ENCODE measurements at places on chromosomes 1 and 21. TPM values are rescaled to one million over a fixed set of nuclear protein-coding genes. Genes with fewer than 3 reads are reported as not detected.
A peak's percentile ranks its signal among the peaks of the same experiment; 100 is the strongest.

Gene CTSS
- 824 TPM for total RNA-seq

Gene TPTE
- total RNA-seq, result not detected

Gene SPATA21
- total RNA-seq, result not detected

Gene MCOLN2
- 5.1 TPM for total RNA-seq

Gene CELSR2
- 7.2 TPM for total RNA-seq

Gene LMOD1
- 24.2 TPM for total RNA-seq

Gene FHL3
- 16.9 TPM for total RNA-seq

Gene RPTN
- not detected for total RNA-seq

Gene RGSL1
- not detected for total RNA-seq

Gene GSTM2
- total RNA-seq, result 35.7 TPM

Gene DNAJC6
- total RNA-seq, result 10.5 TPM

Gene SFN
- total RNA-seq, result 47.5 TPM

Gene EPHB2
- total RNA-seq, result 5.0 TPM

Gene NTNG1
- total RNA-seq, result 9.6 TPM

Gene ORC1
- 0.68 TPM for total RNA-seq

DNA sequence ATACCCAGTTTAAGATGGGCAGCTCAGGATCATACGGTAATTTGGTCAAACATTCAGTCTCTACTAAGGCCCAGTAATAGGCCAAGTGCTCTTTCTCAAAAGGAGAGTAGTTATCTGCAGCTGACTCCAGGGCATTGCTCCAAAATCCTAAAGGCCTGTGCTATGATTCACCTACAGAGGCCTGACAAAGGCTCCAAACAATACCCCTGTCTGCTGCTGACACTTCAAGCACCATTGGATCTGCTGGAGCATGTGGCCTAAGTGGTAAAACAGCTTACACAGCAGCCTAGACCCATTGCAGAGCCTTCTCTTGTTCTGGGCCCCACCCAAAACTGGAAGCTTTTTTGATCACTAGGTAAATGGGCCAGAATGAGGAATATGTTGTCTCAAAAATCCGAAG, 22.8 kb downstream of the SLAMF7 start:
- DNase-seq, result no peak

- no peak for DNase-seq
Measured at GRCh38 chr1:226722901-226723656, 16.0 kb downstream of the ITPKB start.

- DNase-seq, result no peak
Measured at GRCh38 chr1:67642629-67643028, 42.4 kb upstream of the GADD45A start.

DNA sequence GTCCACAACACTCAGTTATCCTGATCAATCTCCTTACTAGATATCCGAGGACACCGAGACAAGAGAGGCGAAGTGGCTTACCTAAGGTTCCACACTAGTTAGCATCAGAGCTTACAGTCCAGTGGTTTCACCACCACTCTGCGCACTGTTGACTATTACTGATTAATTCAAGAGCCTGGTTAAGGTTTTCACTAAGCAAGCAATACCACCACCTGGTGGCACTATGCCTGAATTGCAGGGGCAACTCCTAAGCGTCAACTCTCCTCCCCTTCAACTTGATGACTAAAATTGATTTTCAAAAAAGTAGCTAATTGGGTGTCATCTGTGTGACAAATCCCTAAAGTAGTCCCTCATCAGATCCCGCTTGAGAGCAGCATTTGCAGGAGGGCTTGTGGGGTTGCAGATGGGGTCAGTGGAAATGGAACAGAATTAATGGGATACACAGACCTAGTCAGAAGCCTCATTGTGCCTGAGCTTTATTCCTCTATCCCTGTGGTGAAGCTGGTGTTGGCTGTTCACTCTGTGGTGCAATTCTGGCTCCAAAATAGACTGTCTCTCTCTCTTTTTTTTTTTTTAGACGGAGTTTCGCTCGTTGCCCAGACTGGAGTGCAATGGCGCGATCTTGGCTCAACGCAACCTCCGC, 9.1 kb downstream of the TTC22 start:
- DNase-seq, result no peak

- no peak for DNase-seq
Measured at GRCh38 chr1:20958430-20958829, 171.3 kb upstream of the HP1BP3 start.

DNA sequence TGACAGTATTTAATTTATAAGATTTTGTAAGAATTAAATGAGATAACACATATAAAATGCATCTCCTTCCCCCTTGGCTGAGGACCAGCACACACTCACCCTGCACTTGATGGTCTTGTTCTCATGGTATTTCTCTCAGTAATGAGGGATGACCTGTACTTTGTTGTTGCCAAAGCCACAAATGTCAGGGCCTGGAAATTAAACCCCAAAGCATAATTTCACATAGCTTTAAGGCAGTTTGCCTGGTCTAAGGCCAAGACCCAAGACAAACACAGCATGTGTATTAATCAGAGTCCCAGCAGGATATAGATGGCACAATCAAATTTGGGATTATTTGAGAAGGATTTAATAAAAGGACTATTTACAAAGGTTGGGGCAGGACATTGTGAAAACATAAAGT, 48.6 kb upstream of the EPS15 start:
- DNase-seq, result no peak

DNA sequence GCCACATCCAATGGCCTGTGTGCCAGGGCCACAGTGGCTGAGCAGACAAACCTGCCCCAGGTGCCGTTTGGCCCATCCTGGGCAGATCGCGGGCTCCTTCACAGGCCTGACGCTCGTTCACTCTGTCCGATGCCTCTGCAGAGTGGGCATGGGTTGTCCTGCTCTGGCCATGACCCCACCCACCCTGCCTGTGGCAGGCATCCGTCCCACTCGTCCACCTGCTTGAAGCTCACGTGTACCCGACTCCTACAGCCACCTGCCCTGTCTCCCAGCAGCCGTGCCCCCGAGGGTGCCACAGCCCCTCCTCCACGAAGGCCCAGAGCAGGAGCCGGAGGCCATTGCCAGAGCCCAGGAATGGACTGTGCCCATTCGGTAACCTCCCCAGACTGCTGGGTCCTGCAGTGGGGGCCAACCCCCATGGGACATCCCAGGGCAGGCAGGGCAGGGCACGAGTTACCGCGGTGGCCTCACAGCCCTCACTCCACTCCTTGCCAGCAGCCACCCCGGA, 41.9 kb downstream of the TRIM11 start:
- DNase-seq, result peak; percentile 41

GRCh38 chr1:3349161-3349967, 105.1 kb upstream of the ARHGEF16 start:
- no peak for DNase-seq

- no peak for DNase-seq
Measured at GRCh38 chr1:211035821-211036380, 98.0 kb downstream of the KCNH1 start.

DNA sequence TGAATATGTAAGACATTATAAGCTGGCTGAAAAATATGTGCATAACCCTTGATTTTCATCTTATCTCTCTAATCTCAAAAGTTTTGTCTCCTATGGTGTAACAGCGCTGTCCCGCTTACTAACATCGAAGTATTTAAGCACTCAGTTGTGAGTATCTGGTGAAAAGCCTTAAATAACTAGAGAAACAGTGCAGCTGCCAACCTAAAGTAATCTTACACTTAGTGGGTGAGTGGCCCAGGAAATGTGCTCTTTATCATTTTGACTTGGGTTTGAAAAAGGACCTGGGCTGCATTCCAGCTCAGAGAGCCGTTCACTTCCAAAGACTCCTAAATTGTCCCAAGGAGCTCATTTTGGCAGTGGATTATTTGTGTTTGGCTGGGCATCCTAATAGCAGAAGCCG, 225.9 kb downstream of the SPATA17 start:
- no peak for DNase-seq

- no peak for DNase-seq
Measured at GRCh38 chr1:8976896-8977450, 31.3 kb downstream of the CA6 start.

GRCh38 chr1:8506995-8507615, 189.2 kb downstream of the SLC45A1 start:
- DNase-seq, result no peak

GRCh38 chr1:147902253-147902845, at the start of gene GJA8:
Gene GJA8 (plus strand): TSS chr1:147902795. CDS start chr1:147907956, 5,161 bp downstream.
- no peak for DNase-seq

- no peak for DNase-seq
Measured at GRCh38 chr1:54245501-54245900, 45.5 kb downstream of the MRPL37 start.

DNA sequence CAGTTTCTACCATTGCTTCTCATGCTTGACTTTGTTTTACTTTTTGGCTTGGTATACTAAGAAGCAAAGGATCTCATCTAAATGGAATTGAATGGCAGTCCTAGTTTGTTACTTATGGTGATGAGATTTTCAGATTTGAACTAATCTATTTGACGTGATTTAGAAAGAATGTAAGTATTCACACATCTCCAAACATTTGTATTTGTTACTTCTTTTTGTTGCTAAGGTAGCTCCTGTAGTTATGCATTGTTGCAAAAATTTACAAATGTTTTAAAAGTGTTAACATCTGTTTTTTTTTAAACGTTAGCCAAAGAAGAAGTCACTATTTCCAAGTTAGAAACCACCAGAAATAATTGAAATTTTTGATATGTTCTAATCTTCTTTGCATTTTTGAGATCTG, 222.5 kb downstream of the RPS6KC1 start:
- DNase-seq, result no peak

DNA sequence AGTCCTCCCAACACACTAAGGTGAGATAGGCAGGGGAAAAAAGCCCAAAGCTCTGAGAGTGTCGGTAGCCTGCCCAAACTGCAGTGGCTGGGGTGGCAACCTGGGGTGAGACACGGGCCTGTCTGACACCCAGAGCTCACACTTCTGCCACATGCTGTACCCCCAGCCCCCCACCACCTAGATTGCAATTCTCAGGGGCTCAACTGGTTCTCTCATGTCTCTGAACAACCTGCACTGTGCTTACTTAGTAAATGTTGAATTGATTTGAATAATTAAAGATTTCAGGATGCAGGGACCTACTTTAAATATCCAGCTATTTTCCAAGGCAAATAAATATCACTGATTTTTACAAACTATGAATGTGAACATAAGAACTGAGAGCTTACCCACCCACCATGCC, 115.5 kb downstream of the EDEM3 start:
- no peak for DNase-seq

DNA sequence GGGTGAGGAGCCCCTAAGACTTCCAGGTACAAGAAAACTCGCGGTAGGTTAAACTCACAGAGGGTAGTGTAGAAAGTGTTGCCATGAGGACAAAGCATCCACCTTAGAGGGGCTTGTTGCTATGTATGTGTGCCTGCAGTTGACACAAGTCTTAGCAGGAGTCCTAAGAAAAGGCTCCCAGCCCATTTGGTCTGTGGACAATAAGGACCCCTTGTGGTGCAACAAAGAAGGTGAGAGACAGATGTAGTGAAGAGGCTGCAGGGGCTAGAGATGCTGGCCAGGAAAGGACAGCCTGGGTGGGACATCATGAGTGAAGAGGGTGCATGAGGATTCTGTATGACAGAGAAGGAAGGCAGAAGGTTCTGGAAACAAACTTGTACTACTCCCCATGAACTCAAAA, 36.3 kb upstream of the IL10 start:
- no peak for DNase-seq

- DNase-seq, result no peak
Measured at GRCh38 chr1:76021846-76022245, 52.7 kb upstream of the ST6GALNAC3 start.

DNA sequence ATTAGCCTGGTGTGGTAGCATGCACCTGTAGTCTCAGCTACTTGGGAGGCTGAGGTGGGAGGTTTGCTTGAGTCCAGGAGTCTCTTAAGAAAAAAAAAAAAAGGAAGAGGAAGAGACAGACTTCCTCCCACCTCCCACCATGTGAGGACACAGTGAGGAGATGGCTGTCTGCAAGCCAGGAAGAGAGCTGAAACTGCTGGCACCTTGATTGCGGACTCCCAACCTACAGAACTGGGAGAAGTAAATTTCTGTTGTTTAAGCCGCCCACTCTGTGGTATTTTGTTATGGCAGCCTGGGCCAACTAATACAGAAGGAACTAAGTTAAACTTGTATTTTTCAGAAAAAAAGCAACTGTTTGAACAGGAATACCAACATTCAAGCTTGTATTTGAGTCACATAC, 21.7 kb downstream of the DOP1B start:
- DNase-seq, result no peak

GRCh38 chr1:65002508-65003315, 36.4 kb upstream of the JAK1 start:
- peak; percentile 89 for DNase-seq

GRCh38 chr1:152411134-152411533, 2.9 kb downstream of the CRNN start:
- no peak for DNase-seq

GRCh38 chr1:23868557-23869016, 497 bp upstream of the FUCA1 start:
- DNase-seq, result no peak

DNA sequence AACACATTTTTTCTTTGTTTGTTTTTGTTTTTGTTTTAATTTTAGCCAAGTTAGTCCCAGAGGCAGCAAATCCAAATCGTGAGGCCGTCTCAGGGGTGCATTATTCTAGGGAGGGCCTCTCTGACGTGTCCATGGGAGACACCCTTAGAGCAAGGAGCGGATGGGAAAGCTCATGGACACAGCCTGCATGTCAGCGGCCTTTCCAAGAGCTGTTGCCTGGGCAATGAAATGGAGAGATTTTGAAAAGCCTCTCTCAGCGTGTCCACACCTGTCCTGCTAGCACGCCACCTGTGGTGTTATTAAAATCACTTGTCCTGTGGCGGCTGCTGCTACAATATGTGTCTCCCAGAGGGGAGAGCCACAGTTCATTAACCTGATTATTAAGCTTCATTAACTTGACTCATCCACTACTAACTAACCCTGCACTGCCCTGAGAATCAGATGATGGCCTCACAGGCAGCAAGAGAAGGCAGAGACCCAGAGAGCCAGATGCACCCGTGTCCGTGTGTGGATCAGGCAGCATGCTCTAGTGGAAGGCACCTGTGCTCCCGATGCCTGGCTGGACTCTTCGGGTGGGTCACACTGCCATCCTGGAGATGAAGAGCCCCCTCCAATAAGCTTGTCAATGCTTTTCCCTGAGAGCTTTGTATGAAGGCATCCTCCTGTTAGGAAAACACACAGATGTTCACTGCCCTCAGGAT, 133.3 kb downstream of the PGBD5 start:
- DNase-seq, result no peak

DNA sequence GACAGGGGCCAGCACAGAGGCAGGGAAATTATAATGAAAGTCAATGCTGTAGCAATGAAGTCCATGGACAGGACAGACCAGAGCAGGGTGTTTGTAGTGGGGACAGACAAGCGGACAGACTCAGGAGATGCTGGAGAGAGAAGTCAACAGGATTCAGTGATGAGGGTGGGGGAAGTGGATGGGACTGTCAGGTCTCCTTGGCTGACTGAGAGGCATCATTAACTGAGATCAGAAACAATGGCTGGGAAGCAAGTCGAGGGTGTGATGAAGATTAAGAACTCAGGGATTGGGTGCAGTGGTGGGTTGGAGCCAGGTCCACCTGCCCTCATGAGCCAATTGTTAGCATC, 25.5 kb downstream of the CD58 start:
- no peak for DNase-seq

DNA sequence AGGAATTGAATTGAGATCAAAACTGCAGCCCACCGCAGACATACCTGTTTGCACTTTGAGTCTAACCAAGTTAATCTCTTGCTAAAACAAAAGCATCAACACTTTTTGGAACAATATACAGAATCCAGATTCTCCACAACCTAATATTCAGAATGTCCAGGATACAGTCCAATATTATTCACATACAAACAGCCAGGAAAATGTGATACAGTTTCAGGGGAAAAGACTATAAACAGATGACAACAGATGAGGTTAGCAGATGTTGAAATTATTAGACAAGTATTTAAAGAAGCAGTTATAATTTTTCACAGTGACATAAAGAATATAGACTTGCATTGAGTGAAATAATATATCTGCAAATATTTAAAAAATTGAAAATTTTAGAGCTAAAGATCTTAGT, 678.1 kb upstream of the CXADR start:
- DNase-seq, result no peak
